ENCODE measurements at places on chromosomes 4 and X.

- no peak for DNase-seq
Measured at GRCh38 chrX:10797466-10797865, 177.1 kb upstream of the MID1 start.

DNA sequence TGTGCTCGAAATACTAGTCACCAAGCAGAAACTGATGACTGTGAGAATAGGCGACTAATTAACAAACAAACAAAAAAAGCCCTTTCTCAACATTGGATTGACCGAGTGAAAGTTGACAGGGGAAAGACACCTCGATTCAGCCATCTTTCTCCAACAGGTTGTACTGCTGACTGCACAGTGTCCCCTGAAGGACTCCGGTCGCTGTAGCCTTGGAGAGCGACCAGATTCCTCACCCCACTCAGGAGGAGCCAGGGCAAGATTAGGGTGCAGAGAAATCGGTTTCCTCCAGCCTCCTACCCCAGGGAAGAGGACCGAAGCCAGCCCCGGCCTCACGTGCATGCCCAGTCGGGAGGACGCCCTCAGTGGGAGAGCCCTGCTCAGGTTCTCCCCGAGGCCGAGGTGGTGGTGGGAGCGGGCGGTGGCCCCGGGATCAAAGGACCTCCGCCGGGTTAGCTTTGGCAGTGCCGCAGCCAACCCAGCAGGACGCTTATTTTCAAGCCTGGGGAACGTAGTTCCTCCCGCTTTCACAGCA is 1.1 kb upstream of the RAP1GDS1 start:
- DNase-seq, result no peak

GRCh38 chr4:99264927-99265326 is 25.9 kb downstream of the ADH1A start:
- no peak for DNase-seq

DNA sequence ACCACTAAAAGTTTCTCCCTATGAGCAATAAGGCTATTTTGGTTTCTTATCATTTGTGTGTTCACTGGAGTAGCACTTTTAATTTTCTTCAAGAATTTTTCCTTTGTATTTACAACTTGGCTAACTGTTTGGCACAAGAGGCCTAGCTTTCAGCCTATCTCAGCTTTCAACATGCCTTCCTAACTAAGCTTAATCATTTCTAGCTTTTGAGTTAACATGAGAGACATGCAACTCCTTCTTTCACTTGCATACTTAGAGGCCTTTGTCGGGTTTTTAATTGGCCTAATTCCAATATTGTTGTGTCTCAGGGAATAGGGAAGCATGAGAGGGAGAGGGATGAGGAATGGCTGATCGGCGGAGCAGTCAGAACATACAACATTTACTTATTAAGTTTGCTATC is 349.8 kb downstream of the OPHN1 start:
- DNase-seq, result no peak

Data from left hindlimb (tissue), 1 donor.